ENCODE measurements at places on chromosomes 7 and 10.

DNA sequence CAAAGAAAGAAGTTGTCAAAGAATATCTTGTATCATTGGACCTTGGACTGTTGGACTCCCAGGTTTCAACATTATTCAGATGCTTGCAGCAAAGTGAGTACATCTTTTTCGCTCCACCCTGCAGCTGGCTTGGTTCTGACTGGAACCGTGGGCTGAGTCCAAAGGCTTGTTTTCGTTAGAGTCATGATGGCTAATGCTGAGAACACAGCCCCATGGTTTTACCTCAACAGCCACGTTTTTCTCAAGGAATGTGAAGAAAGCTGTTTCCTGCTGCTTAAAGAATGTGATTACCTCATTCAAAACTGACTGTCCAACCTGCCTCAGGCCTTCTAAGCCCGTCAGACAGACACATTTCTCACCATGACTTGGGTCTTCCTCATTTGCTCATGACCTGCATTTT is 69.5 kb downstream of the STEAP1B start:
- DNase-seq, result no peak

- no peak for DNase-seq
These were observed 10.0 kb upstream of the TSPAN14 start for GRCh38 chr10:80444124-80444523.

- DNase-seq, result no peak
These were observed 7.4 kb downstream of the NUB1 start for GRCh38 chr7:151348970-151349369.

DNA sequence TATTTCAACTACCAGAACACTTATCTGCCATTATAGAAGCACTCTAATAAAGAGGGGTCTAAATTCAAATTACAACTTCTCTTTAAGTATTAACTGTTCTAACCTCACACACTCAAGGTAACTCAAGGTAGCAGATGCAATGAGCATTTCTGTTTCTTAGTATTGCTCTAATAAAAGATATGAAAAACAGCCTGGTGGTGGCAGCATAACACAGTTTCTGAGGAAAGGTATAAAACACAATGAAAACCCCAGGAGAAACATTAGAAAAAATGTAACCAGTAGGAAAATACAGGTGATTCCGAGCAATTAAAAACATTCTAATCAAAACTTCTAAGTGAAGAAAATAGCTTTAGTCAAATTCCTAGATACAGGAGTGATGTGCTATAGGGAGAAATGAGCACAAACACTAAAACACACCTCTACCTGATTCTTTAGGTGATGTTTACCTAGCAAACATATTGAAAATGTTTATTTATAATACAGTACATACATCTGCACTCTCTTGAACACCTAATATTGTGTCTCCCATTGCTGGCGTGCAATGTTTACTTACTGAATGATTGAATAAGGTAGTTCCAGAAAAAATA is 3.5 kb downstream of the MKRN1 start:
- DNase-seq, result no peak

DNA sequence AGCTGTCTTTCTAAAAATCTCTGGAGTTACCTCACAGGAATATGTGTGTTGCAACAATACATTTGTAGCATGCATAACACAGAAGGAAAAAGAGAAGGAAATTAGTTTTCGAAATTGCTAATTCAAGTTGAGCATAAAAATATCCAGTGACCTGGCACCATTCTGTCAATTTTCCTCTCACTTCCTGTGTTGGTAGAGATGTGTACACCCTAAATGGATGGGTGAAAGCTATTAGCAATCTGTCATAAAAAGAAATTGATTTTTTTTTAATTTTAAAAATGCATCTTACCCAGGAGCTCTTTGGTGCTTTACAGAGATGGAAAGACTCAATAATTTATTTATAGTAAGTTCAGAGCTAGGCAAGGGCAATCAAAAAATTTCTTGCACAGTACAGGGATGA is 333.3 kb upstream of the TMEM229A start:
- no peak for DNase-seq

- no peak for DNase-seq
These were observed 5.2 kb downstream of the GRIFIN start for GRCh38 chr7:2471022-2471329.

GRCh38 chr10:84236807-84237198 is 4.5 kb downstream of the LRIT1 start:
- DNase-seq, result no peak

DNA sequence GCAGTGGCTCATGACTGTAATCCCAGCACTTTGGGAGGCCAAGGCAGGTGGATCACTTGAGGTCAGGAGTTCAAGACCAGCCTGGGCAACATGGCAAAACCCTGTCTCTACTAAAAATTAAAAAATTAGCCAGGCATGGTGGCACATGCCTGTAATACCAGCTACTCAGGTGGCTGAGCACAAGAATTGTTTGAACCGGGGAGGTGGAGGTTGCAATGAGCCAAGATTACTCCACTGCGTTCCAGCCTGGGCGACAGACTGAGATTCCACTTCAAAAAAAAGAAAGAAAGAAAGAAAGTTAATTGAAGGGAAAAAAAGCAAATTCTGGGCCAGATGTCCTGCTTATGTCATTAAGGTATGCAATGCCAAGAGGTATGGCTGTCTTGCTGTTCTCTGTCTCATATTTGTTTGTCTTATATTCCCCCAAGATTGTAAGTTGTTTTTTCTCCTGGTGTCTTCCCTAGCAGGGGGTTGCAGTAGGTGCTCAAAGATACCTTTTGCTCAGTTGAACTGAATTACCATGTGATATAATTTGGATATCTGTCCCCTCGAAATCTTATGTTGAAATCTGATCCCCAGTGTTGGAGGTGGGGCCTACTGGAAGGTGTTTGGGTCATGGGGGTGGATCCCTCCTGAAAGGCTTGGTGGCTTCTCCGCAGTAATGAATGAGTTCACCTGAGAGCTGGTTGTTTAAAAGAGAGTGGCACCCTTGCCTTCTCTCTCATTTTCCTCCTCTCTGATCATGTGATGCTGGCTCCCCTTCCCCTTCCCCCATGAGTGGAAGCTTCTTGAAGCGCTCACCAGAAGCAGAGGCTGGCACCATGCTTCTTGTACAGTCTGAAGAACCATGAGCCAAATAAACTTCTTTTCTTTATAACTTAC is 60.9 kb downstream of the MYOF start:
- no peak for DNase-seq

DNA sequence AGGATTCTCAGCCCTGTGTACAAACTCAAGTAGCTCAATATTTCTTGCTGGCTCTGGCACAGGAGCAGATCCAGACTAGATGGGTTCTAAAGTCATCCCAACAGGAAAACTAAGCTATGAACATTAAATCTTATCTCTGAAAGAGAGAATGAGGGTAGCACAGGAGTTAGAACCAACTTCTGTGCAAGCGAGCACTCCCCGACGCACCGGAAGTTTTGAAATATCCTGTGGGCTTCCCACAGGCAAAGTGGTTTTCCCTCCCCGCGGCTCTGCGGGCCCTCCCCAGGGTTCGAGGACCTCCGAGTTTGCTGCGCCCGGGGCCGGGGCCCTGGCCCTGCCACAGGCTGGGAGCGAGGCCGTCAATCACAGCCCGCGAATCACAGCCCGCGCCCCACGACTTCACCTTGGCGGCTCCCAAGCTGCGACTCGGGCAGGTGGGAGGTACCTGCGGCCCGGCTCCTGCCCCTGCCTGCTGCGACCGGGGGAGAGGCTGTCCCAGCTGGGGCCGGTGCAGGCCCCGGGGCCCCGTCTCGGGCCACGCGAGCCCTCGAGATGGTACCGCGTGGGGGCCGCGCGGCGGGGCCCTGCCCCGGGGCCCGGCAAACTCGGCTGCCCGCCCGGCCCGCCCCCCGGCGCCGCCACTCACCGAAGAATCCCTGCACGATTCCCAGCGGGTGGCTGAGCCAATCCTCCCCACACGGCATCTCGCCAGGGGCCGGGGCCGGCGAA is 598 bp downstream of the MCMBP start:
- DNase-seq, result peak; percentile 37

DNA sequence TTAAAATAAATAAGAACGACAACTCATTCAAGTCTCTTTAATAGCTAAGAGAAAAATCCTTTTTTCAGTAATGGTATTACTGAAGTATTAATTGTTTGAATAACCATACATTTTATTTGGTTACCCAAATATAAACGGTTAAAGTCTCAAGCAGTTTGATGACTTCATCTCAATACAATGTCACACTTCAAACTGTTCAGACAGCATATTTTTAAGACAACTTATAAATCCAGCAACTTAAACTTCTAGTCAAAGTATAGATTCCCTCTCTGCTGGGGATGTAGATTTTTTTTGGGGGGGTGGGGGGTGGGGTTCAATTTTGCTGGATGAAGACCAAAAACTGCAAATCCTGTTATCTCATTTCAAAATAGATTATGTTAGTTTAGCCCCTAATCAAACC is 42.0 kb downstream of the GNA12 start:
- no peak for DNase-seq

Measured in activated T-cell treated with anti-CD3 and anti-CD28 coated beads for 24 hours (primary cell).